ENCODE measurements at places on chromosomes 1 and 21.
A peak's percentile ranks its signal among the peaks of the same experiment; 100 is the strongest.

GRCh38 chr1:185349556-185349955, 32.5 kb upstream of the IVNS1ABP start:
- DNase-seq, result no peak

DNA sequence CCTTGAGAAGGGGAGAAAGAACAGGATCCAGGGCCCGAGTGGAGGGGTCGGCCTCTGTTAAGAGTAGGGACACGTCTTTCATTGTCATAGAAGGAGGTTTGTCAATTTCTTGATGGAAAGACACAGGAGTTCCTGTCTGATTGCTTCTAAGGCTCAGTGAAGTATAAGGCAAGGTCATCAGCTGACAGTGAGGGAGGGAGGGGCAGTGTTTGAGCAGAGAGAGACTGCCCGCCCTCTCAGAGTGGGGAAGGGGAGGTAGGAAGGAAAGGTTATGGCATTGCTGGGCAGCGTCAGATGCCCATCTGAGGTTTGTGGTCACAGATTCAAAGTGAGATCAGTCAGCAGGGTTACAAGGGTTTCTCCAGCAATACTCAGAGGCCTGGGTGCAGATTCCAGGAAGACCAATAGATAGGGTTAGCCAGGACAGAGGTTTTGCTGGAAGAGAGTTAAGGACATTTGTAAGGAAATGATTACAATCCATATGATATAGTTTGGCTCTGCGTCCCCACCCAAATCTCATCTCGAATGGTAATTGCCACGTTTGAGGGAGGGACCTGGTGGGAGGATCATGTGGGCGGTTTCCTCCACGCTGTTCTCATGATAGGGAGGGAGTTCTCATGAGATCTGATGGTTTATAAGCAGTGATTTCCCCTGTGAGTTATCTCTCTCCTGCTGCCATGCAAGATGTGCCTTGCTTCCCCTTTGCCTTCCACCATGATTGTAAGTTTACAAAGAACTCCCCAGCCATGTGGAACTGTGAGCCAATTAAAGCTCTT, 127.2 kb upstream of the GJB5 start:
- no peak for DNase-seq

DNA sequence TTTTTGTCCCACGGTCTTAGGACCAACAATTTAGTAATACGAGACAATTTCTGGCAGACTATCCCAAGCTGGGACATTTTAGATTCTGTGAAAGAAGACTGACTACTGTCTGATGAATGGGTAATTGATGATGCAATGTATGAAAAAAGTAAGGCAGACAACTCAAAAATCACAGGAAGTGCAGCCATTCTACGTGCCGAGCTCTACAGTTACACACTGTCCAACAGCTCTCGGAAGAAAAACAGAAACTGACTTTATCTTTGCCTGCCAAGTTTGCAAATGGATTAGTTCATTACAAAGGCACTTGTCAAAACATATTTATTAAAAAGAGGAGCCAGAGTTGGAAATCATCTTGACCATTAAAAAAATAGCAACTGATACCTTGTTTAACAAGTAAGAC, 31.3 kb downstream of the ZBTB8B start:
- no peak for DNase-seq

DNA sequence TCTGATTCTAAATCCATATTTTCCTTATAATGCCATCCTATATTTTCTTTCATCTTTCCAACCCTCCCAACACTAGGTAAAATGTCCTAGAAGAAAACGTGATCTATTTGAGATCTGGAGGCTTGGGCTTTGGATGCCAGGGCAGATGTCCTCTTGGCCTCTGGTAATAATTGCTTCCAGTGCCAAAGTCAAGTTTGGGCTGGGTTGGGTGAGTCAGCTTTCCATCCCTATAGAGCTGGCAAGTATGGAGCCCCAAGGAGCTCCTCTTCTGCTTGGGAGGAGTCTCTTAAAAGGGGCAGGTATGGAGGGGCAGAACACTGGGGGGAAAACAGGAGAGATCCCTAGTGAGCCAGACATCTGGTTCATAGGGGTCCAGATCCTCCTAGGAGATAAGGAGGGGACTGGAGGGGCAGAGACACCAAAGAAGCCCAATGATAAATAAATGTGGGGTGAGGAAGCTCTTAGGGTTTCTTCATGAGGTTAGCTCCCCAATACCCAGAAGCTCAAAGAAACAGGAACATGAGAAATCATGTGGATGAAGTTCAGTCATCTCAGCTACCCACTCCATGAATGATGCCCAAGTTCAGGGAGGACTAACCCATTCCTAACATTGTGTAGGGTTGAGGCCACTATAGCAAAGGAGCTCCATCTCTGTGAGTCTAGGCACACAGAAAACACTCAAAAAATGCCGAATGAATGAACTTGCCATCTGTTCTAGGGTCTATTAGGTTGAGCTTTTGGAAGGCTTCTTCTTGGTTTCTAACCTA, 3.5 kb downstream of the C1orf116 start:
- DNase-seq, result no peak

GRCh38 chr1:220999872-221000863, 120.9 kb downstream of the HLX start:
- DNase-seq, result no peak

GRCh38 chr1:115329965-115330364, 8.1 kb downstream of the NGF start:
- no peak for DNase-seq

DNA sequence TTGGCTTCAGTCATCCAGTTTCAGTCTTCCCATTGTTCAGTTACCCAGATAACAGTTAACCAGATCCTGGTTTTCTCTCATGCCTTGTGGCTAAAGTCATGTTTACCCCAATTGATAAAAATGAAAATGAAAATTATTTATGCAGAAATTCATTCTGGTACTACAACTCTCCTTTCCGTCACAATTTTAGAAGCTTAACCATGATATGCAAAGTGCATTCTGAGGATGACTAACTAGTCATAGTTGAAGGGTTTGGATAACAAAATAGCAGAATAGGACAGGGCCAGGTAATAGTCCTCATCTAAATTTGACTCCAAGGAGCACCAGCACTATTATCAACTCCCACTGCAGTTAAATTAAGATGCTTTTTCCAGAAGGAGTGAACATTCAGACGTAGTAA, 94.7 kb downstream of the NTMT2 start:
- DNase-seq, result no peak

DNA sequence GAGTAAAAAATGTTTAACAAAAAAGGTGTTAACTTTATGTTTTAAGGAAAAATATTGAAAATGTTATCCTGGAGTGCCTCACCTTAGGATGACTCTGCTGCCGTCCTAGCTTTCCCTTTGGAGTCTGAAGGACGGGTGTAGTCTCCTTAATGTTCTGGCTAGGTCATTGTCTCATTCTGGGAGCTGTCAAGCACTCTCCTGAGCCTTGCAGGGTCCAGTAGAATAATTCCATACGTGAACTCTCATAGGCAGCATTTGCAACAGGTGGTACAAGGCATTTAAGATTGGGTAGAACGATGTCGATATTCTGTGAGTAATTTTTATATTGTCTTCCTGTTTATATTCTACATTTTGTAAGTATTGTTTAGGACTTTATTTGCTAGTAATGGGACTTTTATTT, 283.6 kb upstream of the C1orf105 start:
- no peak for DNase-seq

- DNase-seq, result no peak
These were observed 40.8 kb upstream of the PRRX1 start for GRCh38 chr1:170623171-170623570.

DNA sequence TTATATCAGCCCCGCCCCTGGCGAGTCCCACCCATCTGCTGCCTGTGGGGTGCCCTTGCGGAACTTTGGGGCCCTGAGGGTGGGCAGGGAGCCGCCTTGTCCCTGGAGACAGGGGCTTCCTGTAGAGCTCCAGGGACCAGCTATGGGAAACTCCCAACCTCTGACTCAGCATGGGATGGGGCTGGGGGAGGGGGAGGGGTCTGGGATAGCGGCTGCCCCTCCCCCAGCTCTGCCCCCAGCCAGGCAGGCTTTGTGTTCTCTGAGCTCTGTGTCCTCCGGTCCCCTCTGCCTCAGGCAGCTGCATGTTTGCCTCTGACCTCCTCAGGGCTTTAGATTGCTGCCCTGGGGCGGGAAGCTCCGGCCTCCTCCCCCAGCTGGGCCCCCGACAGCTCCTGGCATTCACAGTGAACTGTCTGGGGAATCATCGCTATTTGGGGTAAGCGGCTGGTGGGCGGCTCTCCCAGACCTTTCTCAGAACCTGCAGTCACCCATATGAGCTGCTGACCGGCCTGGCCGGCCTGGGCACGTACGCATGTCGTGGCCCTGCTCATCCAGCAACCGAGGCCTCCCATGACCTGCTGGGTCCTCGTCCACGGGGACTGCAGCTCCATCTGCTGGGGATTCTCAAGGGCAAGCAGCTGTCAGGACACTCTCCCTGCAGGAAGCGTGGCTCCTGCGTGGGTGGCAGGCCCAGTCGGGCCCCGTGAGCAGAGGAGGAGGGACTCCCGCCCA, 17.1 kb downstream of the ARHGEF16 start:
- no peak for DNase-seq

DNA sequence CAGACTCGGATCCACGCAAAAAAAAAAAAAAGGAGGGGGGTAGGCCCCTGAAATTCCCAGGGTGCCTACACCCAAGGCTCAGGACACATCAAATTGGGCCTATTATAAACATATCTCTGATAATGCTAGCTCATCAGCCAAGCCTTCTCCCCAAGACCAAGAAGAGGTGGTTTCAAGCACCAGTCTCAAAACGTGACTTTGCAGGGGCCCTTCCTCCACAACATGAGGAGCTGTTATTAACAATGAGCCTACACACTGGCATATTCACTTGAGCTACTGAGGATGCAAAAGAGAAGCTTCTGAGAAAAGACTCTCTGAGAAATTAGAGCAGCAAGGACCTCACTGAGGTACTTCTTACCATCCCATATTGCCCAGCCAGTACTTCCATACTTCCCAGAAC, 32.7 kb downstream of the ERI3 start:
- DNase-seq, result no peak

DNA sequence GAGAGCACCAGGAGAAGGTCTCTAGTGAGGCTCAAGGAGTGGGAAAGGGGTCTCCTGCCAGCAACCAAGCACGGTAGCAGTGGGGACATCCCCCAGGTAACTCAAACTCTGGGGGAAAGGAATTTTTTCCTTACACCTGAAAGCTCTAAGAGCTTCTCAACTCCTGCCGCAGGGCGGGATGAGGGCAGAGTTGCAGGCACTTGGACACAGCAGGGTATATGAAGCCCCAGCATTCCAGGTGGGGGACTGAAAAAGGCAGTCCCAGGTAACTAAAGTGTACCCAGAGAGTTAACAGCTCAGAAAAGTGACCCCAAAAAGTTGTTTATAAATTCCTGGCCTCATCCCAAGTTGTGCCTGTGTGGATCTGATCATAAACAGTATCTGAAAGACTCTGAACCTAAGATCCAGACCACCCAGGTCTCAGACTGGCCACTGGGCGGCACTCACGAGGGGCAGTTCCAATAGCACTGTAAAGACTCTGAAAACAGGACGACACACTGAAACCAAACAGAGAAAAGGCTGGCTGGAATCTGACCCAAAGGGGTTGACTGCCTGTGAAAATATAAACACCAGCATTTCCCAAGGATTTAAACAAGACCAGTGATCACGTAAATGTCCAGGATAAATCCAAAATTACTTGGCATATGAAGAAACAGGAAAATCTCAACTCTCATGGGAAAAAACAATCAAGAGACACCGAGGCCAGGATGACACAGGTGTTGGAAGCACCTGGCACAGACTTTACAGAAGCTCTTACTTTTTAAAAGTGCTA, 47.5 kb downstream of the HSF2BP start:
- peak; percentile 19 for DNase-seq

- no peak for DNase-seq
These were observed 30.3 kb downstream of the SMYD3 start for GRCh38 chr1:246476771-246477170.

DNA sequence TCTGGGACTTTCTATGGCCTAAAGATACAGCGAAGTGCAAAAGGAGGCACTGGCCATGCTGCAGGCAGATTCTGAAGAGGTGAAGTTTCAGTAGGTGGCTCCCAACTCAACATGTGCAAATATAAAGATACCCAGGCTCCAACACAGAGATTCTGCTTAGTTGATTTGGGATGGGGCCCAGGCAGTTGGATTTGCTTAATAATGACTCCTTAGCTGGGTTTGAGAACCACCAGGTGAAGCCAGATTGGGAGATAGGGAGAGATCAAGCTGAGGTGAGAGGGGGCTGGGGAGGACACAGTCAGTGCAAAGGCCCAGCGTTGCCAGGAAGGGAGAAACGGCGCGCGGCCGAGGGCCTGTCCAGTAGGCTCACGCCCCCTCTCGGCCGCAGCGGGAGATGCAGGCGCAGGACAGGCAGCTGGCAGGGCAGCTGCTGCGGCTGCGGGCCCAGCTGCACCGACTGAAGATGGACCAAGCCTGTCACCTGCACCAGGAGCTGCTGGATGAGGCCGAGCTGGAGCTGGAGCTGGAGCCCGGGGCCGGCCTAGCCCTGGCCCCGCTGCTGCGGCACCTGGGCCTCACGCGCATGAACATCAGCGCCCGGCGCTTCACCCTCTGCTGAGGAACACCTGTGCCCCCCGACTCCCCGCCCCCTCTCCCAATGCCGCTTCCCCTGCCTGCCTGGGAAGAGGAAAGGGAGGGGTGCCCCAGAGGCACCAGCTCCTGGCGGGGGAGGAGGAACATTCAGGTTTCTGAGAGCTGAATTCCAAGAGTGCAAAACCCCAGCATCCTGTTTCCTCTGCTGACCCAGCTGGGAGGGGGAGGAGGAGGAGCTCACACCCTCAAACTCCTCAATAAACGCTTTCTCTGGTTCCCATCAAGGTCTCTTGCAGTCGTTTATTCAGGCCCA, 1.2 kb downstream of the FAM167B start:
- DNase-seq, result peak; percentile 93

DNA sequence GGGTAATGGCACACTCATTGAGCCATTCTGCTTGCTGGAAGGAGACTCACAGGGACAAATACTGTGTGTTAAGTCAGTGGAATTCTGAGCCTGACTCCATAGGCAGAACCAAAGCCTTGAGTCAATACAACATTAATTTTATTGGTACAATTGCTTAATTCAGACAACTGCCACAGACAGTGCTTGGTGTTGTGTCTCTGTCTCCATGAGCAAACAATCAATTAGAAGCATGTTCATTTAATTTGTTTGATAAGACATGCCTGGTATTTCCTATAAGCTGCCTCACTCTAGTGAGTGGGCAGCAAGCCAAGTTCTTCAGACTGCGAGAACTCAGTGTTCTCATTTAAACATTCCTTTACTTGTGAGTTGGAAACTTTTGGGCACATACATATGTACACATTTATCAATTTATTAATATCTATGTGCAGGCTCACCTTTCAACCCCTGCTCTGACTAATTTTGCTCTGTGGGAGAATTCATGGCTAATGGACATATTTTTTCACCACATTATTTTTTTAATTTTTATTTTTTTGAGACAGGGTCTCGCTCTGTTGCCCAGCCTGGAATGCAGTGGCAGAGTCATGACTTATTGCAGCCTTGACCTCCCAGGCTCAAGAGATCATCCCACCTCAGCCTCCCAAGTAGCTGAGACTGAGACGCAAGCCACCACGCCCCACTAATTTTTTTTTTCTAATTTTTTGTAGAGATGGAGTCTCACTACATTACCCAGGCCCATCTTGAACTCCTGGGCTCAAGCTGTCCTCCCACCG, 4.5 kb upstream of the SRSF10 start:
- no peak for DNase-seq

- DNase-seq, result no peak
These were observed 1.0 kb upstream of the DIRAS3 start for GRCh38 chr1:68051475-68051874.

Data from activated T-cell treated with anti-CD3 and anti-CD28 coated beads, Interleukin-2, amount 50 U/mL, for 72 hours (primary cell).